Omental fat pad (tissue), 4 donors: ENCODE measurements at places on chromosomes 1 and 21. TPM values are rescaled to one million over a fixed set of nuclear protein-coding genes. Genes with fewer than 3 reads are reported as not detected.

Gene OR10Z1
- not detected for total RNA-seq

Gene OR6P1
- total RNA-seq = not detected

Gene VANGL2
- total RNA-seq = 1.1 TPM

Gene GCSAML
- 4.6 TPM for total RNA-seq

Gene TRIM62
- total RNA-seq = 2.7 TPM

Gene SHISAL2A
- total RNA-seq = not detected

Gene A3GALT2
- total RNA-seq = not detected

DNA sequence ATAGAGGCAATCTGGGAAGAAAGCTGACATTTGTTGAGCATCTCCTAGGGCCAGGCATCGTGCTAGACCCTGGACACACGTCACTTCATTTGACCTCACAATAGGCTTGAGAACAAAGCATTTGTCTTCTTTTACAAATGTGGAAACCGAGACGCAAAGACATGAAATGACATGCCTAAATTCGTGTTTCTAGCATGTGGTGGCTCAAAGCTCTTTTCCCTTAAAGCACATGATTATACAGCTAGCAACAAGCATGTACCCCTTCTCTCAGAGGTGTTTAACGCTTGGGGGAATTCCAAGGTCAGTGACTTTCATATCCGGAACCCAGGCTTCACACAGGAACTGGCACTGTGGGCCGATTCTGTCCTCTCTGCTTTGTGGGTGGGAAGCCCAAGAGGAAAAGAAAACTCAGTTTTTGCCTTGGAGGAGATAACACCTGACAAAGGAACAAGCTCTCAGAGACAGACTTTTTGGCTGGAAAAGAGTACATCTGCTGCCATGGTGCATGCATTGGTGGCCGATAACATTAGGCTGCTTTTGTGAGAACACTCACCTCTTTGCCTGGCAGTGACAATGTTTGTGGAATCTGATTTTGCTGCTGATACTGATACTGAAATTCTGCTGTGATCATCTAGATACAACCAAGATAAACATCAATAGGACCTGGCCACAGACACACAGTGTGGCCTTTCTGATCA is 15.4 kb upstream of the CD2 start:
- no peak for DNase-seq

- DNase-seq = no peak
Observed at GRCh38 chr1:241413386-241413785, 56.4 kb upstream of the RGS7 start.

- no peak for DNase-seq
Observed at GRCh38 chr1:5525597-5526384, 466.4 kb downstream of the NPHP4 start.

DNA sequence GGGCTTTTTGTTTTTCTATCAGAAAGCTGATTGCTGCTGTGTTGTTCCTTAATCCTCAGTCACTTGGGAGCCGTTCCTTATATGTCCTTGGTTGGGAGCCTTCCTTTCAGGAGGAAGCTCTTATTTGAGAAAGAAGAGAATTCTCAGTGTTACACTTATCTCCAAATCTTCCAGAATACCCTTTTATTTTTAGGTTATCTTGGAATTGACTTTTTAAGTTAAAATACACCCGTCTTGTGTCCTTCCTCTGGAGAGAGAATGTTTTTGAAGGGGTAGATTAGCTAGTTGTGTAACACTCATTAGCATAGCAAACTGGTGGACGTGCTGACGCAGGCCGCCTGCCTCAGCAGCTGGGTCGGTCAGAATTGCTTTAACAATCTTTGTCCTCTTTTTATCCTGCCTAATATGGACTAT is 42.1 kb downstream of the LRRC8B start:
- DNase-seq = no peak

DNA sequence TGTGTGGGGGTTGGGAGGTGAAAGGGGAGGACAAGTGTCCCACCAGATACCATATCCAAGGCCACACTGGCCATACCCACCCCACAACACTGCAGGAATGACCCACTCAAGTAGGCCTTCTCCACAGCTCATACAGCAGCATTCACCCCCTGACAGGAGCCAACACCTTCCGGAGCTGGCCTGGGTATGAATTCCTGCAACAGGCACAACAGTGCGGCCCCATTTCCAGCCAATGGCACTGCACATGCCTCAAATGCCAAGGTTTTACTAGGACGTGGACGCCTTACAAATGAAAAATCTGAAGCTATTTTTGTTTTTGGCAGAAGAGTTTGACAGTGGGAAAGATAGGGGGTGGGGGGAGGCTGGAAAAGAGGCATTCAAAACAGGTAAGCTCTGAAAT is 2.0 kb downstream of the KCND3 start:
- no peak for DNase-seq

- DNase-seq = no peak
Observed at GRCh38 chr1:162085991-162086390, 16.5 kb downstream of the NOS1AP start.

DNA sequence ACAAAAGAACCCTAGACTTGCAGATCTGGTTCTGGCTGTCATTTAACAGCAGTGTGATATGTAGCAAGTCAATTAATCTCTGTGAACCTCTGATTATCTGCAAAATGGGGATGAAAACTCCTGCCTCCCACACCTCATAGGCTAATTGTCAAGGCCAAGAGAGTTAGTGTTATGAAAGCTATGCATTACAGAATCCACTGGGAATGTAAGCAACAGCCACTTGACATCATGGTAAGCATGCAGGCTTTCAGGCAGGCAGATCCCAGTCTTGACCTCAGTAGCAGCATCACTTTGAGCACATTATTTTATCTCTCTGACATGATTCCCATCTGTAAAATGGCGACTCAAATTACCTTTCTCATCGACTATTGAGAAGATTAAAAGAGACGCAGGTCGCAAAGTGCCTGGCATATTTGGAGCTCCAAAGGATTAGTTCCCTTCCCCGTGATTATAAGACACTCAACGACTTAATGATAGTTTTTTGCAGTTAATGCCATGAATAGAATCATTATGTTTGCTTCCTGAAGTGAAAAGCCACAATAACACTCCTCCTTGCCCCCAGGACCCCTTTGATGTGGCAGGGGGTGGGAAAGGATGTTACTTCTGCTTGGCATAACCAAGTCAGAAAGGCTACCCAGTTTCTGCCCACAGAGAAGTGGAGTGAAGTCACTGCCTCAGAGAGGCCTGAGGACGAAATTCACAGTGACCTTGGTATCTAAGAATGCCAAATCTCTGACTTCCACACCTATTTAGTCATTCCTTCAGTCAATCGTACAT is 273.0 kb upstream of the NFIA start:
- DNase-seq = no peak

DNA sequence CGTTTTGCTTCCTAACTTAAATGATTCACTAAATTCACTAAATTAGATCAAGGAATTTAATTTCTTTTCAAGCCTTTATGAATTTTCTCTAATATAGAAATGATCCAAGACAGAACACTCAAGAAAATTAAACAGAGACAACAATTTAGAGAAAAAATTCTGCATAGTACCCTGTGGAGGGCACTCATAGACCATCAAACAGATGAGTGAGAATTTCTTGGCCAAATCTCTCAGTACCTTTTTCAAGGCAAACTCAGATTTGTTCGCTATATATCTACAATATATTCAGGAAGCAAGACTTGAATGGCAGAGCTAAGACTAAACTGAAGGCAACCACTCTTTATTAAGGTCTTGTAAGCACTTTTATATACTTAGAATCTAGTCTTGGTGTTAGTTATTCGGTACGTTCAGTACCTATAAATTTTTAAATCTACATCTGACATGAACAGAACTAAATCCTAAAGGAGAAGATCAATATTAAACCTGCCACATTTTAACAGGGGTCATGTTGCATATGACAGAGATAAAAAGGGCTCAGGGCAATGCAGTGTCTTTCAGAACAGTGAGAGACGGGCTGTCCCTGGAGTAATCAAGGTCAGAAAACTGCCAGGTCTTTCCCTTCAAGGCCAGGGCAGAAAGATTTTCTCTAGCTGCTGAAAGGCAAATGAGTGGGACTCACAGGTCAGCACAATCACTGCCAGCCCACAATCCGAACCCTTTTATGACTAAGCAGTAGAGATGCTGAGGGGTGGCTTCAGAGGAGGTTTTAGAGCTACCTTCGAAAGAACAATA is 118.8 kb upstream of the TMPRSS15 start:
- DNase-seq = no peak

GRCh38 chr1:15915991-15916390 is 59.9 kb downstream of the ZBTB17 start:
- no peak for DNase-seq

DNA sequence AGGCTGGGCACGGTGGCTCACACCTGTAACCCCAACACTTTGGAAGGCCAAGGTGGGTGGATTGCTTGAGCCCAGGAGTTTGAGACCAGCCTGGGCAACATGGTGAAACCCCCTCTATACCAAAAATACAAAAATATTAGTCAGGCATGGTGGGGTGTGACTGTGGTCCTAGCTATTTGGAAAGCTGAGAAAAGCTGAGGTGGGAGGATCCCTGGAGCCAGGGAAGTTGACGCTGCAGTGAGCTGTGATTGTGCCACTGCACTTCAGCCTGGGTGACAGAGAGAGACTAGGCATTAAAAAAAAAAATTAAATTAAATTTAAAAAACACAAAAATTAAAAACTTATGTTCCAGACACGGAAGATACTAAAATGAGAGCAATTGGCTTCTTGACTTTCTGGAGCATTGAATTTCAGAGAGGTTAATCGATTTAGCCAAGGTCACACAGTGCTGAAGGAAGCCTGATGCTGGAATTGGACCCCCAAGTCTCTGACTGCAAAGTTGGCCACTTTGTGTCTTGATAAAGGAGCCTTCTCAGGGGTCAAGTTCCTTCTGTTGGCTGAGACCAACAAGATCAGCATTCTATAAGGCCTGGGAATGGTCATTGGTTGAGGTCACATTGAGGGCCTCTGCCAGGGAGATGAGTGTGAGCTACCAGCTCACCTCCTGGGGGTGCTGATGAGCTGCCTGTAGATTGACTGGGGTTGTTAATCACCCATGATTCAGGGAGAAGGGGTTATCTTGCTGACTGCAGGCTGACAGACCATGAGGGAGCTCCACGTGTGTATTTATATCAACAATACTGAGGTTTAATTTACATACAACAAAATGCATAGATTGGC is 54.3 kb downstream of the RPS6KA1 start:
- DNase-seq = no peak

DNA sequence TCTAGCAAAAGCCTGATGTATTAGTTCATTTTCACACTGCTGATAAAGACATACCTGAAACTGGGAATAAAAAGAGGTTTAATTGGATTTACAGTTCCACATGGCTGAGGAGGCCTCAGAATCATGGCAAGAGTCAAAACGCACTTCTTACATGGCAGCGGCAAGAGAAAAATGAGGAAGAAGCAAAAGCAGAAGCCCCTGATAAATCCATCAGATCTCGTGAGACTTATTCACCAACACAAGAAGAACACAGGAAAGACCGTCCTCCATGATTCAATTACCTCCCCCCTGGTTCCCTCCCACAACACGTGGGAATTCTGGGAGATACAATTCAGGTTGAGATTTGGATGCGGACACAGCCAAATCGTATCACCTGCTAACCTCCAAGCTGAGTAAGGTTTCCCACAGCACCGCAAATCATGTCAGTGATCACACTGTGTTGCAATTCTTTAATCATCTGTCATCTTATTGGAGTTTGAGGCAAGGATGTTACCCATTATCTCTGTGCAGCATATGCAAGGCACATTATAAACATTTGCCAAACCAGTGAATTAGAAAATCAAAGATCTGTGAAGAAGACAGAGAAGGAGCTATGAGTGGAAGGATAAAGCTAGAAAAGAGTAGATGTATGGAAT is 128.5 kb downstream of the ZNF281 start:
- DNase-seq = no peak

GRCh38 chr1:244046907-244047611 is 4.0 kb upstream of the ZBTB18 start:
- no peak for DNase-seq

DNA sequence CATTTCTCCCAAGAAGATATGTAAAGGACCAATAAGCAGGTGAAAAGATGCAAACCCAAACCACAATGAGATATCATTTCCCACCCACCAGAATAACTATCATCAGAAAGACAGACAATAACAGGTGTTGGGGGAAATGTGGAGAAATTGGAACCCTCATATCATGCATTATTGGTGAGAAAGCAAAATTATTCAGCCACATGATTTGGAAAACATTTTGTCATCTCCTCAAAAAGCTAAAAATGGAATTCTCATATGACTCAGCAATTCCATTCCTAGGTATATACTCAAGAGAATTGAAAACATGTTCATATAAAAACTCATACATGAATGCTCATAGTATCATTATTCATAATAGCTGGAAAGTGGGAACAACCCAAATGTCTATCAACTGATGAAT is 25.1 kb upstream of the RNF186 start:
- no peak for DNase-seq

DNA sequence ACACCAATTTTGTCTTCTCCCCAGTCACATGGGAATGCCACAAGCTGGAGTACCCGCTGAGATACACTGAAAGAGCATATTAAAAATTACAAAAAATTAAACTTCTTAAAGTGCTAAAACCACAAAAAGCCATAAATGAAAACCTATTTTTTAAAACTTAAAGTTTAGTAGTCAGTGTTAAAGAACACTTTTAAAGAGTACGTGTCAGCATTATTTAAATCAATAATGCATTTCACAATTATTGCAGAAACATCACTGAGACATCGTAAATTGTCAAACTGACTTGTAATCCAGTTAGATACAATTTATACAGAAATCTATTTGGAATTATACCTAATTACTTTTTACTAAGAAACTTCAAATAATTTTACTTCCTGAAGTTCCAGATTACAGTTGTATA is 22.9 kb downstream of the ZBTB21 start:
- no peak for DNase-seq

DNA sequence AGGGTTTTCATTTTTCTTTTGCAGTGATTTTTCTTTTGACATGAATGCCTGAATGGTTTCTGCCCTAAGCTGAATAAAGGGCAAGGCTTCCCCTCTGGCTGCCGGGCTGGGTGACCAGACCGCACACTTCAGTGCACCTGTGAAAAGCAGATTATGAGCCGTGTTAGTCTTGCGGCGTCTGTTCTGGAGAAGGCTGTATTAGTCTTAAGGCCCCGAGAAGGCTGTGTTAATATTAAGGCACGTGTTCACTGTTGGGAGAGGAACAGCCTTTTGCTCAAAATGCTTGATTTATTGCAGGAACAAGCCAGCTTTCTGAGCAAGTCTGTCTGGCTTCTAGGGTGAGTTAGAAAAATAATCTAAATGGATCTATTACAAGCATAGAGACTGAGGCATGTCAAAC is 54.7 kb upstream of the DNAH14 start:
- DNase-seq = no peak

GRCh38 chr21:17472592-17473271 is 40.1 kb upstream of the CXADR start:
- no peak for DNase-seq

GRCh38 chr1:9180111-9180819 is 51.4 kb upstream of the GPR157 start:
- DNase-seq = no peak

- DNase-seq = no peak
Observed at GRCh38 chr1:119372503-119373086, 4.0 kb downstream of the HAO2 start.

DNA sequence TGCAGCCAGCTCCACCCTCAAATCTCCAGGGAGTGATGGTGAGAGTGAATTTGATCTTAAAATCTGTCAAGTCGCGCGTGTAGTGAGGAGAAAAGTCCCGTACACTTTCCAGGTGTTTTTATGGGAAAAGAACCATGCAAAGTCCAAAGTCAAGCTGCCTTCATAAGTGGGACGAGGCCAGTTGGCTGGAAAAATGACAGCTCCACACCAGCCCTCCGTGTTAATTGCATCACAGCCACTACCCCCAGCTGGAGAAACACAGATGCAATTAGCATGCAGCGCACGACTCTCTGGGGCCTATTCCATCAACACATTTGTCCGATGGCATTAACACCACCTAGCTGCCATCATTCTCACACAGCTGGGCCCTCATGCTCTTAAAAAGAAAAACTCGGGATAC is 68.4 kb downstream of the KLHDC7A start:
- no peak for DNase-seq
